ENCODE measurements at places on chromosomes 3 and 15. TPM values are rescaled to one million over a fixed set of nuclear protein-coding genes. Genes with fewer than 3 reads are reported as not detected.

The MITF gene
- total RNA-seq: 6.6 TPM

The LRTM1 gene
- total RNA-seq: not detected

The ITGA11 gene
- 57.8 TPM for total RNA-seq

The MCF2L2 gene
- total RNA-seq: 0.29 TPM

The IL17RE gene
- total RNA-seq: 0.72 TPM

The NME9 gene
- not detected for total RNA-seq

The SLC22A14 gene
- total RNA-seq: 0.14 TPM

The TGM5 gene
- not detected for total RNA-seq

The ITPKA gene
- 3.5 TPM for total RNA-seq

The CPA3 gene
- not detected for total RNA-seq

The LARP6 gene
- 211 TPM for total RNA-seq

The ARPC4 gene
- total RNA-seq: 327 TPM

The SLC28A1 gene
- total RNA-seq: not detected

The COL8A1 gene
- total RNA-seq: 157 TPM

The RTP4 gene
- 1.4 TPM for total RNA-seq

The LRIG1 gene
- 122 TPM for total RNA-seq

The PRICKLE2 gene
- total RNA-seq: 65.0 TPM

The GLCE gene
- 60.0 TPM for total RNA-seq

The SPTBN5 gene
- 2.4 TPM for total RNA-seq

The CKMT1B gene
- not detected for total RNA-seq

The IGSF10 gene
- total RNA-seq: 0.14 TPM

The FETUB gene
- not detected for total RNA-seq

The SKOR1 gene
- total RNA-seq: 0.22 TPM

The SI gene
- total RNA-seq: not detected

The LRRIQ4 gene
- 0.14 TPM for total RNA-seq

The SLC2A2 gene
- total RNA-seq: not detected

The GUCA1C gene
- not detected for total RNA-seq

The ACTC1 gene
- under 0.01 TPM for total RNA-seq

The DNAH12 gene
- total RNA-seq: 0.14 TPM

The NR1I2 gene
- total RNA-seq: under 0.01 TPM

The CA12 gene
- 7.3 TPM for total RNA-seq

The TMEM158 gene
- total RNA-seq: 453 TPM

The LRRC49 gene
- total RNA-seq: 11.5 TPM

The CLRN1 gene
- total RNA-seq: not detected

The TMEM212 gene
- total RNA-seq: not detected

The MYO5C gene
- under 0.01 TPM for total RNA-seq

The FSIP1 gene
- 0.88 TPM for total RNA-seq

The ACP3 gene
- 3.5 TPM for total RNA-seq
